ENCODE measurements at places on chromosomes 1 and 21. TPM values are rescaled to one million over a fixed set of nuclear protein-coding genes. Genes with fewer than 3 reads are reported as not detected.

TSPEAR gene
- total RNA-seq, result not detected

FBXO42 gene
- total RNA-seq, result 8.8 TPM

CRP gene
- total RNA-seq, result not detected

TSPAN2 gene
- 0.95 TPM for total RNA-seq

LCE1E gene
- not detected for total RNA-seq

HLX gene
- 5.5 TPM for total RNA-seq

LIPI gene
- not detected for total RNA-seq

COPA gene
- 86.3 TPM for total RNA-seq

VASH2 gene
- 3.8 TPM for total RNA-seq

ELAVL4 gene
- total RNA-seq, result not detected

TTC39A gene
- total RNA-seq, result 1.9 TPM

GPR153 gene
- total RNA-seq, result 1.1 TPM

HES3 gene
- total RNA-seq, result not detected

C1QTNF12 gene
- total RNA-seq, result 0.59 TPM

KRTAP20-1 gene
- not detected for total RNA-seq

NHLH1 gene
- 0.45 TPM for total RNA-seq

F3 gene
- 1.9 TPM for total RNA-seq

FAM72B gene
- total RNA-seq, result 9.0 TPM

NEK7 gene
- 20.6 TPM for total RNA-seq

OR2AK2 gene
- not detected for total RNA-seq

ADGRL4 gene
- total RNA-seq, result not detected

DNALI1 gene
- not detected for total RNA-seq

TEKT2 gene
- not detected for total RNA-seq

MIXL1 gene
- total RNA-seq, result not detected

CD101 gene
- 0.25 TPM for total RNA-seq

CLDN14 gene
- total RNA-seq, result 0.10 TPM

ANKRD65 gene
- not detected for total RNA-seq

LCE1A gene
- total RNA-seq, result not detected

ARTN gene
- total RNA-seq, result 0.51 TPM

SLAMF6 gene
- total RNA-seq, result not detected

MFAP2 gene
- 0.21 TPM for total RNA-seq

SLC9C2 gene
- not detected for total RNA-seq

EDN2 gene
- 4.7 TPM for total RNA-seq

HUNK gene
- 1.7 TPM for total RNA-seq

KCNE1 gene
- total RNA-seq, result not detected

SH3BGR gene
- total RNA-seq, result 0.65 TPM

ZNF648 gene
- not detected for total RNA-seq

KRTAP26-1 gene
- total RNA-seq, result not detected

CHODL gene
- not detected for total RNA-seq

SEC16B gene
- 1.4 TPM for total RNA-seq

OVAAL gene
- not detected for total RNA-seq

SLC35F3 gene
- 4.1 TPM for total RNA-seq

DDI2 gene
- 9.2 TPM for total RNA-seq

DDR2 gene
- 0.35 TPM for total RNA-seq

BGLAP gene
- total RNA-seq, result not detected

HMCN1 gene
- total RNA-seq, result 0.27 TPM

CRABP2 gene
- 11.6 TPM for total RNA-seq

C1orf159 gene
- total RNA-seq, result 13.8 TPM

ALX3 gene
- not detected for total RNA-seq

KRTAP13-2 gene
- not detected for total RNA-seq

ZYG11B gene
- total RNA-seq, result 4.6 TPM

H3-3A gene
- total RNA-seq, result 421 TPM

LY9 gene
- total RNA-seq, result 0.06 TPM

ZNF593OS gene
- total RNA-seq, result 0.36 TPM

TMPRSS2 gene
- total RNA-seq, result 0.26 TPM

RPTN gene
- not detected for total RNA-seq

CNTN2 gene
- not detected for total RNA-seq

FTCD gene
- not detected for total RNA-seq

Data from A549 treated with RU486 at 1 μM for 4 hours (cell line).